ENCODE measurements at places on chromosomes 7 and 10.

- no peak for DNase-seq
These were observed 7.3 kb downstream of the TSPAN15 start for GRCh38 chr10:69458430-69459100.

GRCh38 chr10:22927166-22927565 lies 687 bp upstream of the ARMC3 start:
- no peak for DNase-seq

DNA sequence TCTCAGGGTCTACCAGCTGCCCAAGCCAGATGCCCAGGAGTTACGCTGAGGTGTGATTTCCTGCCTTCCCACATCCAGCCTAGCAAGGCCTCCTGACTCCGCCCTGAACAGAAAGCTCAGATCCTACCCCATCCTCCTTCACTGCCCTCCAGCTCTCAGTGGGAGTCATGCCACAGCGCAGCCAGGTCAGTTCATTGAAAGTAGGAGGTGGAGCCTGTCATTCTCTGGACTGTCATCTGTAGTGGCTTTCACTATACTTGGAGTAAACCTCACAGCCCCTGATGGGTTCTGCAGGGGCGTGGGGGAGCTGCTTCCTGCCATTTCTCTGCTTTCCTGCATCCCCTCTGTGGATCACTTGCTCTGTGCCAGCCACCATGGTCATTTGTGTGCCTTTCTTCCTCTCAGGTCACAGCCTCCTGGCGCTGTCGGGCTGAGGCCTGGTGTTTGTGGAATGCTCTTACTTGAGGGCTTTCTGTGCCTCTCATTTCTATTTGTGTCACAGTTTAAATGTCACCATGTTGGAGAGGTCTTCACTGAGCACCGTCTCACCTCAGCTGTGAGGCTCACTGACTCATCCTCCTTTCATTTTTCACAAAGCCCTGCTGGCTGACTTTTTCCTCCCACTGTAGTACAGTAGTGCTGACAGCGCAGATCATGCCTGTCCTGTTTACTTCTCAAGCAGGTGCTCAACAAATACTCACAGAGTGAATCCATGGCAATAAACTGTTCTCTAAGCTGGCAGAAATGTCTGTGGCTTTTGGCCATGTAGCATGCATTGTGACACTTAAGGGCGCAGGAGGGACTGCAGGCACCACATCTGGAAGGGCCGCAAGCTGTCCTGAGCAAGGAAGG lies 61.0 kb upstream of the TMEM248 start:
- no peak for DNase-seq

- DNase-seq, result no peak
These were observed 34.3 kb downstream of the FAM204A start for GRCh38 chr10:118307859-118308258.

- no peak for DNase-seq
These were observed 186.2 kb downstream of the CFTR start for GRCh38 chr7:117666031-117666430.

- no peak for DNase-seq
These were observed 59.8 kb downstream of the DNAJC1 start for GRCh38 chr10:21943633-21944265.

DNA sequence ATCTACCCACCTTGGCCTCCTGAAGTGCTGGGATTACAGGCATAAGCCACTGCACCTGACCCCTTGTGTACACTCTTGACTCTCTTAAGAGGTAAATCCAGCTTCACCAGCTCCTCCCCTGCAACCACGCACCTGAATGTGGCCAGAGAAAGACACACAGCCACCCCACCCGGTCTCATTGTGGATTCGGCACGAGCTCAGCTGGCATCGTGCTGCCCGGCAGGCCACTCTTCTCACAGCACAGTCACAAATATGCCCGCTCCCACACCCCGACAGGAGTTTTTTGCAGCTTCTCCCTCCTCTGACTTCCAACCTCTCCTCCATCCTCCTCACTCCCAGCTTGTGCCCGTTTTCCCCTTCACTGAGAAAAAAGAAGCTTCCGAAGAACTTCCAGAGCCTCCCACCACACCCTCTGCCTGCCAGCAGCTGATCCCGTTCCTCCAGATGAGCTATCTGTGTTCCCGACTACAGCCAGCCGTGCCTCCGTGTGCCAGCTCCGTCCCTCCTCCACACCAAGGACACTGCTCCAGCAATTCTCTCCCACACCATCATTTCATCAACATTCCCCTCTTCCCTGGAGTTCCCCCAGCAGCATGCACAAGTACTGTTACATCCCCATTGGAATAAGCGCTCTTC lies 8.0 kb upstream of the SMARCD3 start:
- no peak for DNase-seq

- DNase-seq, result no peak
These were observed 5.1 kb downstream of the AKR1B15 start for GRCh38 chr7:134553976-134554375.

DNA sequence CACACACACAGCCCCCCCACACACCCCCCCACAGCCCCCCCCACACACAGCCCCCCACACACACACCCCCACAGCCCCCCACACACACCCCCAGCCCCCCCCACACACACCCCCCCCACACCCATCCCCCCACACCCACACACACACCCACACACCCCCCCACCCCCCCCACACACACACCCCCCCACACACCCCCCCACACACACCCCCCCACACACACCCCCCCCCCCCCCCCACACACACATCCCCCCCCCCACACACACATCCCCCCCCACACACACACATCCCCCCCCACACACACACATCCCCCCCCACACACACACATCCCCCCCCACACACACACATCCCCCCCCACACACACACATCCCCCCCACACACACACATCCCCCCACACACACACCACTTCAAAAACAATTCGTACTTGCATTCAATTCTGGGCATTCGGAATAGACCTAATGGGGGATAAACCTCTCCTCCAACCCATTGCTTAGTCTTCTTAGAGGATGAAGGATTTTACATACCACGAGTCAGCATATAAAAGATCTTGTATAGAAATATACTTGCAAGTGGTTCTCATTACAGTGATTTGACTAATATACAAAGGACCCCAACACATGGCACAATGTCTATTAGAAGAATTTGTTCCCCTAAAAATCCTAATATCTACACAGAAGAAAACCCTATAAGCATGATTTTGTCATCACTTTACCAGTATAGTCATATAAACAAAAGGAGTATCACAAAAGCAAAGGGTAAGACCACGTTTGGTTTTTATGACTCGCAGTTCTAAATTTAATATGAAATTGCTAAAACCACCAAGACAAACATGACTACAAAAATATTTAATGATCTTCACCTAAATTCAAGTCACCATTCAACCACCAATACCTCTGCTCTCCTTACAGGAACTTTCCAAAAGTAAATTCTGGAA lies 80.9 kb downstream of the DIP2C start:
- no peak for DNase-seq

- no peak for DNase-seq
These were observed 194.4 kb downstream of the ADARB2 start for GRCh38 chr10:1542941-1543340.

DNA sequence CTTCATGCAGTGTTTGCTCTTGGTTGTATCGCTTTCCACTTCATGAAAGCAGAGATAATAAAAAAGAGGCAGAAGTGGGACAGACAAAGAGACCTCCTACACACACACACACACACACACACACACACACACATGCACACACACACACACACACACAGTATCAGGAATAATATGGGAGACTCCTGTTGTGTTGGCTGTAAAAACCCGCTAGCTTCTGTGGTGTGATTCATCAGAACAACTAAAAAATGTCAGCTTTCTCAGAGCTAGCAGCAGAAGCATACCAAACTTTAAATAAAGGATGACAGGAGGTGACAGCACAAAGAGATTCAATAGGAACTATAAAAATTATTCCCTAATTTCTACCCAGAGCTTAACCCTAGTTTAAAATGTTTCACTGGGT lies 148.2 kb upstream of the LRRTM3 start:
- no peak for DNase-seq

GRCh38 chr7:68279827-68280400 lies 1283.3 kb downstream of the TYW1 start:
- DNase-seq, result no peak

- DNase-seq, result no peak
These were observed 106.3 kb downstream of the C10orf105 start for GRCh38 chr10:71613261-71613777.

DNA sequence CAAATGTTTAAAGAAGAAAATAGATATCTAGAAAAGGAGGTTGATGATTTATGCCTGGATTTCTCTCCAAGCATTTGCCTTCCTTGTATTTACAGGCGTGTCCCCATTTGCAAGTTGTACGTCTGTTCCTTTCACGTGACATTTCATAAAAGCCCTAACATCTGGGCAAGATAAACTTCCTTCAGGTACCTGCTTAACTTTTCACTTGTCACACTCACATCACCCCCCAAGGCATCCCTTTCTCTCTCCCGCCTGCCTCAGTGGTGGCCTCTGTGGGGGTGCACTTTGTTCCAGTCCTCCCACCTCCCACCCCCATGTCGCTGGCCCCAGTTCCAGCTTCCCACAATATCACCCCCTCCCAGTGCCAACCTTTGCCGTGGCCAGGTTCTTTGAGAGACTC lies 6.7 kb downstream of the TWIST1 start:
- no peak for DNase-seq

DNA sequence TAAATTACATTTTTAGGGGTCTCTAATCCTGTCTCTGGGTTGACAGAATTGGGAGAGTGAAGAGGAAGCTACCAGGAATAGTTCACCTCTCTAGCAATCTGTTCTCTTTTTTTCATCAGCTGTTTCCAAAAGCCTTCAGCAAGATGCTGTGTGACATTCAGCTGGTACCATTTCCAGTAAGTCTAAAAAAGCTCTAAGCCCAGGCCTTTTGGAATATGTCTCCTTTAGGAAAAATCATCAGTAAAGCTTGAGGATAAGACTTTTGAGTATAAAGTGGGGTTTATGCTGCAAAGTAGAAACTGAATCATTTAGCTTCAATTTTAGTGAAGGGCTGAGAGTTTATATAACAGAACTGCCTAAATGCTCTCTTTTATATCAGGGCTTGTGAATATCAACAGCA lies 81.5 kb downstream of the CCNY start:
- no peak for DNase-seq

DNA sequence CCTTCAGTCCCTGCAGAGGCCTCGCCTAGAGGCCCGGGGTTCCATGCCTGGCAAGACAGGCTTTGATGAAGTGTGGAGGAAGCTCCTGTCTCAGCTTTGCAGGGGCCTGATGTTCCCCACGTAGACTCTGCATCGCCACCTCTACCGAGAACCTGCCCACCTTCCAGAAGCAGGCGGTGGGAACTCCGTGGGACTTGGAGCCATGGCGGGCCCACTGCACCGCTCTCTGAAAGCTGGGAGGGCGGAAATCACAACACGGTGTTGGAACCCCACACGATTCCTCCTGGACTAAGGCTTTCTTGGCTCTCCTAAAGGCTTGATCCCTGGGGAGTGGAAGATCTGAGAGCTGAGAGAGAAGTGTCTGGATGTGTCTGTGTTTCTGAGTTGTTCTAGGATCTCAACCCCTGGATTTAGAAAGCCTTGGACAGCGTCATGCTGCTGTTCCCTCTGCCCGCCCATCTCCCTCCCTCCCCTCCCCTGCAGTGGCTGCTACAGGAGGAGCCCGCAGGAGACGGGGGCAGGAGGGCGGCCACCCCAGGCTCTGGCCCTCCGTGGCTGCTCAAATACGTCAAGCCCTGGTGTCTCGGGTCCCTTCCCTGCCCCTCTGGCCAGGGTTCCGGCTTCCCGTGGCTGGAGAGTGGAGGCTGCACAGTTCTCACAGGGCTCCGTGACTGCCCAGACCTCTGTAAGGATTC lies 79.7 kb downstream of the VIPR2 start:
- DNase-seq, result no peak

GRCh38 chr10:124874-125273 lies 10.4 kb upstream of the ZMYND11 start:
- no peak for DNase-seq

- DNase-seq, result no peak
These were observed 26.4 kb upstream of the GSDME start for GRCh38 chr7:24783698-24784097.

DNA sequence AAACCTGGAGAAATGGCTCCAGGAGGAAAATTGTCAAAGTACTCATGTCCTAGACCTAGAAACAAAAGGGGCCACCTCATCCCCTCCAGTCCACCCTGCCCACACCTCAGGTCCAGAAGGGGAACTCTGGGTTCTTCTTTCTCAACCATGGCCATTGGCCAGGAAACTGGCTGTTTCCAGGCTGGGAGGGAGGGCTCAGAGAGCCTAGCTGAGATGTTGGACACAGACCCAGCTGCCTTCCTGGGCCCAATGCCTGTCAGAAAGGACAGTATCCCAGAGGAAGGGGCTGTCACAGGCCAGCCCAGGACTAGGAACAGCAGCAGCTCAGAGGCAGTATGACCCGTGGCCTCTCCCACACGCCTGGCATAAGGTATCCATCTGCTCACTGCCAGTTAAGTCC lies 9.6 kb downstream of the GRID1 start:
- no peak for DNase-seq

- no peak for DNase-seq
These were observed 52.7 kb downstream of the RBM17 start for GRCh38 chr10:6141296-6142151.

GRCh38 chr7:156777364-156778069 lies 115.5 kb downstream of the LMBR1 start:
- no peak for DNase-seq

GRCh38 chr7:19114551-19114855 lies 2.9 kb downstream of the TWIST1 start:
- no peak for DNase-seq

- DNase-seq, result no peak
These were observed 5.6 kb downstream of the BZW2 start for GRCh38 chr7:16651396-16652239.

- no peak for DNase-seq
These were observed 36.0 kb downstream of the RHEB start for GRCh38 chr7:151483711-151483983.

GRCh38 chr7:148091882-148092281 lies 498.7 kb upstream of the C7orf33 start:
- DNase-seq, result no peak

DNA sequence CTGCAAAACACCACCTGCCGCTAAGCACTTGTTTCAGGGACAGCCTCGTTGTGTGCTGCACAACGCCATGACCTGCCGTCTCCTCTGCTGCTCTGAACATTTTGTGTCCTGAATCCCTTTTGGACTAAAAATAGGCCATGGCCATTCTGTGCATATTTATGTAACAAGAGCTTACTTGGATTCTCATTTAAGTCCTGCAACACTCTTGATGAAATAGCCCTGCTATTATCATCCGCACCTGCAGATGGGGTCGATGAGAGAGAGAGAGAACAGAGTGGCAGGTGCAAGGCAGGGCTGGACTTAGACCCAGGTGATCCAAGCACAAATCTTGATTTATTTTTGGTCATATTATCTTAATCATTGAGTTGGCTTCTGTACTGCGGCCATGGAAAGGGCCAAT lies 121.2 kb upstream of the PRKCQ start:
- no peak for DNase-seq

DNA sequence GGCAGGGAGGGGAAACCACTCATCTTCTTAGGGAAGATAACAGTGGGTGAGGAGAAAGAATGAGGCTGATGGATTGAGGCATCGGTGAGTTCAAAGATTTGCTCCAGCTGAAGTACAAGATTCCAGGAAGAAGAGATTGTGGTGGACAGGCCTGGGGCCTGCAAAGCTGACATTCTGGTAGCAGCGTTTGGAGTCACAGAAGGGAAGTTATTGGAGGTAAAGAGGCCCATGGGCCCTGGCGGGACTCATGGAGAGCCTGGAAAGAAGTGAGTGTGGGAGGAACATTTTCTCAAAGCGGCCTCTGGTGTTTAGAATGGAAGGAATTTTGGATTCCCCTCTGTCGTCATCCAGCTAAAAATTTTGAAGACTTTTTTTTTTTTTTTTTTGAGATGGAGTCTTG lies 160.0 kb upstream of the KLF6 start:
- no peak for DNase-seq
